Uterine smooth muscle cell (primary cell): ENCODE measurements at places on chromosomes 13 and 19. TPM values are rescaled to one million over a fixed set of nuclear protein-coding genes. Genes with fewer than 3 reads are reported as not detected.

Gene ZIC5
- total RNA-seq: not detected in 2 replicates

Gene SLITRK6
- total RNA-seq: 0.22 TPM in 1 of 2 replicates, not detected in the other

Gene RGS9BP
- total RNA-seq: 0.22 and 0.50 TPM in 2 replicates

Gene SMAD9
- total RNA-seq: 2.1 and 3.1 TPM in 2 replicates

Gene ZNF208
- total RNA-seq: 0.25 TPM in 1 of 2 replicates, not detected in the other

Gene SIGLEC8
- total RNA-seq: not detected in 2 replicates
